ENCODE measurements at places on chromosomes 6 and 20. TPM values are rescaled to one million over a fixed set of nuclear protein-coding genes. Genes with fewer than 3 reads are reported as not detected.
A peak's percentile ranks its signal among the peaks of the same experiment; 100 is the strongest.

- no peak for DNase-seq
Measured at GRCh38 chr6:167952512-167952859, 45.0 kb upstream of the KIF25 start.

Gene PRPH2
- polyA plus RNA-seq, result 3.0 TPM

DNA sequence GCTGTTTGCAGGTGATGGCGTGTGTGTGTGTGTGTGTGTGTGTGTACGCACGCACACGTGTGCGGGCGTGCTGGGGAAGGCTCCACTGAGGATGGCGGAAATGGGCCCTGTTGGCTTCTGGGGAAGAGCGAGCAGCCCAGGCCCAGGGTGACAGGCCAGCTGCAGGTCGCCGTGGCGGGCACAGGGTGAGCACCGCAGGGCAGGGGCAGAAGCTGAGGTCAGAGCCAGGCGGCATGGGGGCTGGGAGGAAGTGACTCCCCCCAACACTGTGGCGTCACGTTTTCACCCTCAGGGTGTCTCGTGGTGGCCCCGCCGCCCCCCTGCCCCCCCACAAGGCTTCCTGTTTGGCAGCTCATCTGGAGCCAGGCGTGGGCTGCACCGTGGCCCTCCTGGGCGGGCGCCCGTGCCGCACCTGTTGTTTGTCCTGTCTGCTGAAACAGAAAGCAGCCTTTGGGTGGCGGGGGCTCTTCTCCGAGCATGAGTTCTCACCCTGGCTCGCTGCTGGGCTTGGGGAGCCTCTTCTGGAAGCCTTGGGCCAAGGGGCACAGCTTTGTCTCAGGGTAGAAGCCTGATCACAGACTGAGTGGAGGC, 7.1 kb downstream of the RBM38 start:
- DNase-seq, result no peak

DNA sequence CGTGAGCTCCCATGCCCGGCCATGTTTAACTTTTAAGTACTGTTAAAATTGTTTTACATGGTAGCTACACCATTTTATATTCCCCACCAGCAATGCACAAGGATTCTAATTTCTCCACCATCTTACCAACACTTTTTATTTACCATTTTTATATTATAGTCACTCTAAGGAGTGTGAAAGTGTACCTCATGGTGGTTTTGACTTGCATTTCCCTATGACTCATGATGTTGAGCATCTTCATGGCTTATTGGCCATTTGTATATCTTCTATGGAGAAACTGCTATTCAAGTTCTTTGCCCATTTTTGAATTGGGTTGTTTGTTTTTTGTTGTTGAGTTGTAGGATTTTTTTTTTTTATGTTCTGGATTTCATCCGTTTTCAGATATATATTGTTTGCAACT, 15.6 kb upstream of the BPHL start:
- no peak for DNase-seq

- DNase-seq, result no peak
Measured at GRCh38 chr6:16883414-16883813, 122.2 kb upstream of the ATXN1 start.

Gene GPX5
- not detected for polyA plus RNA-seq

Gene ZSCAN12
- 12.1 TPM for polyA plus RNA-seq

Gene THBS2
- polyA plus RNA-seq, result 16.1 TPM

Gene SFT2D1
- 84.6 TPM for polyA plus RNA-seq

- DNase-seq, result no peak
Measured at GRCh38 chr6:121584586-121585369, 149.3 kb downstream of the GJA1 start.

DNA sequence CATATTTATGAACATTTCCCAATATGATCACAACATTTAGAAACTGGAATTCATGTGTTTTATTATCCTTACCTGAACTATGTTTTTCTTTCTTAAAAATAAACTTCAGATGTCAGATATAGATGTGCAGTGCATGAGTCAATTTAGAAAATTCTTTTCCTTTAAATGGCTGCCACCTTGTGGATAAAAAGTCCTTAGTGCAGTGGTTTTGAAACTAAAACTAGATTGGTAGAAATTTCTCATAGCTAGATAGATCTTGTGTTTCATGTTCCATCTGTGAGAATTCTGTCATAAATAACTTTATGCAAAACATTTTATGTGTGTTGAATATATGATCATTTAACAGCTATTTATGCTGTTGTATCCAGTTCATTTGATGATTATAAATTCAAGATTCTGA, 134.9 kb downstream of the KLHL32 start:
- peak; percentile 19 for DNase-seq

GRCh38 chr6:31037682-31038081, 27.4 kb downstream of the MUC22 start:
- DNase-seq, result no peak

Gene ABHD16B
- polyA plus RNA-seq, result not detected

- DNase-seq, result no peak
Measured at GRCh38 chr6:45698046-45698445, 317.6 kb downstream of the CLIC5 start.

GRCh38 chr20:45347297-45347935, 808 bp downstream of the SDC4 start:
- DNase-seq, result no peak

GRCh38 chr6:88662653-88663174, 300.7 kb downstream of the RNGTT start:
- DNase-seq, result no peak
